Stimulated activated naive CD4-positive, alpha-beta T cell treated with Interleukin-2 at 50 U/mL for 16 hours (primary cell): ENCODE measurements at places on chromosomes 2 and 18.

GRCh38 chr18:41695441-41695840, 259.6 kb upstream of the PIK3C3 start:
- no peak for DNase-seq

- DNase-seq: no peak
These were observed 221.6 kb downstream of the ALPK2 start for GRCh38 chr18:58407263-58407648.

GRCh38 chr2:98332989-98333388, 13.3 kb upstream of the CNGA3 start:
- no peak for DNase-seq

DNA sequence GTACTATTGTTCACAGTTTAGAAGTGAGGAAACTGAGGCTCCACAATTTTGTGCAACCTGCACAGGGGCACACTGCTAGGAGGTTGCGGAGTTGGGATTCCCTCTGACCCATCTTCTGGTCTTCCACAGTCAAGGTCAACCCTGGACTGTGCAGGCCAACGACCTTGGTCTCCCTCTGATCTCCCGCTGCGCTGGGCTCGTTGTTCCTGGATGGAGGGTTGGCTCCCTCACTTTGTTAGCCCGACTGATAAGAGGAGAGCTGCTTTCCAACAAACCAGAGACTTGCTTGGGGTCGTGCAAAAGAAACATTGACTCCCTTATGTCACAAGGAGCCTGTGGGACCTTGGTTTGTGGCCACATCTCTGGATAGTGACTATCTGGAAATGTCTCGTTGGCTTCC, 187.6 kb downstream of the MYCN start:
- DNase-seq: no peak

DNA sequence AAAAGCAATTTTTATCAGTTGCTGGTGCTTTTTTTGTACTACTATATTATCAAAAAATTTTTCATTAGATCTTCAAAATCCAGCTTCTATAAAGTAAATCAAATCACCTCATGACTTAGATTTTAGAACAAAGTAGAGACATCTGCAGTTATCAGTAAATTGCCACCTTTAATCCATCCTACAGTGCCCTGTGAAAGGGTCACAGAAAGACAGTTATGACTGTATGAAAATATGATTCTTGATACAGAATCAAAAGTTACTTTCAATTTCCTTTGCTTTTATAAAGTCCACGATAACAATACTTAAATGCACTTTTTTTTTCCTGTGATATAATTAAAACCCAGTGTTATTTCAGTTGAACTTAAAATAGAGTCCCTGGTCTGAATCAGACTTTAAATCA, 61.4 kb downstream of the PRPF40A start:
- DNase-seq: no peak

DNA sequence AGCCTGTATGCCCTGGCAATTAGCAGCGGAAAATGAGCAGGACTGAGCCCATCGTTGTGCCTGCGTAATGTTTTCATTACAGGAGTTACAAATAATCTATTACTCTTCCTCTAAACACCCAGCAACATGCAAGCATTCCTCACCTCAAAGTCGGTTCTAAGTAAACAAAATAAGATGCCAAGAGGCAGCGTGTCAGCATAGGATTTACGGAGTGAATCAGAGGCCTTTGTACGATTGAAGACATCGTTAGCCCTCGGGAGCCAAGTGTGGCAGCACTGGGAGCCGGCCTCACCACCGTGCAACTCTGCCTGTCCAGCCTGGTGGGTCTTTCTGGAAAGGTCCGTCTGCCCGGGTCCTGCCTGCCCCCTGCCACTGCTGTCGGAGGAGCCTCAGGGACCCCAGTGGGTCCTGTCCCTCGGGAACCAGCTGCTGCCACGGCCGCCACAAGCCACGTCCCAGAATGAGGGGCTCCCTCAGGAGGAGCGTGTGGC, 80.1 kb upstream of the CTDP1 start:
- no peak for DNase-seq

DNA sequence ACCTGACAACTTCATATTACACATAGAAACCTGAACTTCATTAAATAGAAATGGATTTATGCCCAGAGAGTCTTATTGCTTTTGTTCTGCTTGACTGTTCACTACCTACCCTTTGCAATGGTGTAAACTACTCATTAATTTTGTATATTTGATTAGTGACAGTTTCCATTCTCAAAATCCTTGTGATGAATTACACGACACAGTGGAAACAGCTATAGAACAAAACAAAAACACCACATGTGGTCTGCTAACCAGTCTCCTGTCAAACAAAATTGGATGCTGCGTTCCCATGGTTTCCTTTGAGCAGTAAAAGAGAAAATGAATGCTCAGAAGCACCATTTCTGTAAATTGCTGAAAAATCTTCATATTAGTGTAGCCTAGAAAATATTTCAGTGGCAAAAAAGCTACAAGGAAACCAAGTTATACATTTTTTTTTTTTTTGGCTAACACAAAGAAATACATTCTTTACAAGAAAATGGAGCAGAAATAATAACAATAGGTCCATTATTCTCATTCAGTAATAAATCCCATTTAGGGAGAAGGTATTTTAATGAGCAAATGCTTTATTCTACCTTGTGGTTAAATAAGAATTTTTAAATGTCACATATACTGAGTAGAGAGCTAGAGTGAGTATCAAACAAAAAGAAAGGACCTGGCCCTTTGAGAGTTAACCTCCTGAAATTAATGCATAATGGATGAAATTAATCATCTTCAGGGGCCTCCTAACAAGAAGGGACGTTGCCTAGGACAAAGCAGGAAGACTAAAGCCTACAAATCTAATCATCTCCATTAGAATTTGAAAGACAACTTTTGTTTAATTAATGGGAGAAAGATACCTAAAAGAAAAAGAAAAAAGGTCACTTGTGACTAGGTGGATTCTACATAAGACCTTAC, 355.1 kb upstream of the ZC3H15 start:
- DNase-seq: no peak

GRCh38 chr2:37389989-37390765, 45.7 kb downstream of the QPCT start:
- peak; percentile 77 for DNase-seq

GRCh38 chr18:3140986-3141639, 78.7 kb downstream of the MYOM1 start:
- no peak for DNase-seq

- no peak for DNase-seq
These were observed 22.5 kb upstream of the TACR1 start for GRCh38 chr2:75221862-75222261.

GRCh38 chr2:235168174-235168979, 216.6 kb downstream of the SH3BP4 start:
- no peak for DNase-seq

- no peak for DNase-seq
These were observed 264.8 kb downstream of the C1D start for GRCh38 chr2:67797801-67798540.

GRCh38 chr18:31512203-31512764, 14.3 kb downstream of the DSG2 start:
- DNase-seq: no peak

DNA sequence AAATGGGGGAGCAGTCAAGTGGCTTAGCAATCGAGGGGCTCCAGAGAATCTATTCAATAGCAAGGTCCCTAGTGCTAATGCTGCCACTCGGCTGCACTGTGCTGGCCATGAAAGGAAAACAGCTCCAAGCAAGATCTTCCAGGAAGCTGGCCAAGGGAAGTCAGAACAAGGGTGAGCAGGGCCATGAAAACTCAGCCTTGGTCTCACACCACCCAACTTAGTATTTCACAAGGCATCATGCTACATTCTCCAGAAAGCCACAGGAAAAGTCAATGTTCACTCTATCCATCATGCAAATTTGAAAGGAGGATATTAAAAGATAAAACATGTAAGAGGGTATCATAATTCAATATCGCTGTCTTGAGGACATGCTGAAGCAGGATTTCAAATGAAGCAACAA, 35.7 kb downstream of the NRP2 start:
- no peak for DNase-seq
